ENCODE measurements at places on chromosomes 7 and 10. TPM values are rescaled to one million over a fixed set of nuclear protein-coding genes. Genes with fewer than 3 reads are reported as not detected.

SP4 gene
- 2.4 TPM for total RNA-seq

MXI1 gene
- 58.6 TPM for total RNA-seq

LARP4B gene
- total RNA-seq: 57.4 TPM

NUDCD3 gene
- 66.8 TPM for total RNA-seq

STEAP4 gene
- total RNA-seq: not detected

MRLN gene
- not detected for total RNA-seq

RTKN2 gene
- total RNA-seq: 7.6 TPM

SPDYE6 gene
- not detected for total RNA-seq

CAV1 gene
- total RNA-seq: 70.0 TPM

CASP7 gene
- total RNA-seq: 38.5 TPM

VWDE gene
- total RNA-seq: not detected

PPP1R3A gene
- total RNA-seq: not detected

SAP25 gene
- total RNA-seq: not detected

OR2A1 gene
- total RNA-seq: not detected

MKX gene
- total RNA-seq: not detected

ZNF727 gene
- not detected for total RNA-seq

PKD1L1 gene
- under 0.01 TPM for total RNA-seq

AKR1C8 gene
- total RNA-seq: not detected

CHAT gene
- not detected for total RNA-seq
